ENCODE measurements at places on chromosomes 11 and 22.

- no peak for DNase-seq
Observed at GRCh38 chr11:576811-577610, 741 bp downstream of the PHRF1 start.

GRCh38 chr11:104565583-104565961, 332.7 kb downstream of the CASP12 start:
- DNase-seq = no peak

DNA sequence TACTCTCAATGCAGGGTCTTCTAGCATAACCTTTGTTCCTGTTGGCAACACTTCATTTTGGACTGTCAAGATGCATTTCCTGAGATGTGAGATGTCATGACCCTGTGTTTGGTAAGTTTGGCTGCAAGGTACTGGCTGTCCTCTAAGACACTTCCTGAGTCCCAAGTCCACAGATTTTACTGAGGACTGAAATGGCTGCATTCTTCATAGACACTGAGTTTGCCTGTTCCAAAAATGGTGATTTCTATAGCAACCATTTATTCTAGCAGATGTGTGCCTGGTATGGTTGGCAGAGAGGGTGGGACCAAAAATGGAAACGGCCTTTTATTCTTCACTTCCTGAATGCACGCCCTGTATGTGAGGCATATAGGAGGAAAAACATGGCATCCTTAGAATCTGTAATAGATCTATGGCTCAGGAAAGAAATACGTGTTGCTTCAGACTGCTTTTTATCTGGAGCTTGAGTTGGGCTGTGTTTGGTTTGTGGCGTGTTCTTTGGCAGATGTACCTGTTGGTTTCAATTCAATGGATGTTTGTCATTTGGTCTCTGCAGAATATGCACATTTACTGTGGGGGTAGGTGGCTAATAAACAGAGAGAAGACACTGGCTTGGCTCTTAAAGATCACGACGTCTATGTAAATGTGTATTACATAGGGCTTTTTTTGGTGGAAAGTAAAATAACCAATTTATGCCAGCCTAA, 62.4 kb downstream of the ZBTB16 start:
- no peak for DNase-seq

DNA sequence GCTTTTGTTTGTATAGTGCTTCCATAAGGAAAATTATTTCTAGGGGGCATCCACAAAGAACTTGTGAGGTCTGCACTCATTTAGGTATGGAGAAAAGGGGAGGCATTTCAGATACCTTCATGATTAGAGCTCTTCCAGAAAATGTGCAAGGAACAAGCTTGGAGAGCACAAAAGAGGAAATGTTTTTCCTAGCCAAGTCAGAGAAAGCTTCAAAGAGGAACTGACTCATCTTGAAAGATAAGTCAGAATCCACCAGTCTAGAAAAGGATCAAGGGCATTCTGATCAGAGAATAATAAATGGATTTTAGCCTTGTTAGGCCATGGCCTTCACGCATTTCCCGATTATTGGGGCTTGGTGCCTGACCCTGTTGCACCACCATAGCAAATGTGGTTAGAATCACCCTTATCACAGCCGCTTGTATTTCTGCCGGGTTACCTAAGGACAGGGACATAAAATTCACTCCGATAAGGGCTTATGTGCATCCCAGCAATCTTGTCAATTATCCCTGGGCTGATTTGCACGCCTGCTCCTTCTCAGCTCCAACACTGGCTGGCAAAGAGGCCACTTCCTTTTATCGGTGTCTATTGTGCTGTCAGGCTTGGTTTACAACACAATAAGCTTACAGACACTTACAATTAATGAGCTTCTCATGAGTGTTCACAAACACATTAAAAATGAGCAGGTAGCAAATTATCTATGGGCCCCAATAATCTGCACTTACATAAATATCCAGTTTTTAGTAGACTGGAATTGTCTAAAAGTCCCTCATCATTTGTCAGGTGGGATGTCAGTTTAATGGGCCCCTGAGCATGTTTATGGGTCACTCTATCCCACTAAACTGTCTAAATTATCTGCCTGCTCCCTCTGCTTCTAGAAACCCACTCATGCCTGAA, 613.5 kb downstream of the SOX6 start:
- DNase-seq = no peak

GRCh38 chr22:20546541-20546950, 39.1 kb downstream of the MED15 start:
- no peak for DNase-seq

DNA sequence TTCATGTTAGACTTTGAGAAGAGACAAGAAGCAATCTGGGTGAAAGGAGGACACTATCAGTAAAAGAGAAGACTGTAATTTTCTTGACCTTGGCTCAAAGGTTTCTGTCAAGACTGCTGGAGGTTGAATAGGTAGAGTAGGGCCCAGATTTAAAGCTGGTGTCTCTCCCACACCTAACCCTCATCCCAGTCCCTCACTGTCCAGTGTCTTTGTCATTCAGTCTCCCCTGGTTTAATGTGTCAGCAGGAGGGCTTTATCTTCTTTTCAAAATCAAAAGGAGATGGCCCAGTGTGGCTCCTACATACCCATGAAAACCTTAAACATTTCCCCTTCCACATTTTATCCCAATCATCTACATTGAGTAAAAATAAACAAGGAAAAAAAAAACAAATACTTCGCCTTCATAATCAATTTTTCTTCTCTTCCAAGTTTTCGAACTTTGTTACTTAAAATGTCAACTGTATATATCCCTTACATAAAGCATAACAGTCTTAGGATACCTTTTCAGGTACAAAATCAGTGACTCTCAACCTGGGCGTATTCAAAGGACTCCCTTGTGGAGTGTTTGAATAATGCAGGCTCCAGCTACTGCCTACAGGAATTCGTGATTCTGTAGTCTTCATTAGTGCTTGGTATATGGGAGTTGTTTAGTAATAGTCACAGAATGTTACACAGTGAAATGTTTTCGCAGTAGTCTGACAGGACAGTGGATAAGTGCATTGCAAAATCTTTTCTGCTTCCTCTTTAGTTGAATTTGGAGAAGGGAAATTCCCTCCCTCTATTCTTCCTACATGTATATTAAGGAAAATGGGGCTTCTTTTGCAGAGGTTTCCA, 87.2 kb downstream of the FAT3 start:
- DNase-seq = no peak

DNA sequence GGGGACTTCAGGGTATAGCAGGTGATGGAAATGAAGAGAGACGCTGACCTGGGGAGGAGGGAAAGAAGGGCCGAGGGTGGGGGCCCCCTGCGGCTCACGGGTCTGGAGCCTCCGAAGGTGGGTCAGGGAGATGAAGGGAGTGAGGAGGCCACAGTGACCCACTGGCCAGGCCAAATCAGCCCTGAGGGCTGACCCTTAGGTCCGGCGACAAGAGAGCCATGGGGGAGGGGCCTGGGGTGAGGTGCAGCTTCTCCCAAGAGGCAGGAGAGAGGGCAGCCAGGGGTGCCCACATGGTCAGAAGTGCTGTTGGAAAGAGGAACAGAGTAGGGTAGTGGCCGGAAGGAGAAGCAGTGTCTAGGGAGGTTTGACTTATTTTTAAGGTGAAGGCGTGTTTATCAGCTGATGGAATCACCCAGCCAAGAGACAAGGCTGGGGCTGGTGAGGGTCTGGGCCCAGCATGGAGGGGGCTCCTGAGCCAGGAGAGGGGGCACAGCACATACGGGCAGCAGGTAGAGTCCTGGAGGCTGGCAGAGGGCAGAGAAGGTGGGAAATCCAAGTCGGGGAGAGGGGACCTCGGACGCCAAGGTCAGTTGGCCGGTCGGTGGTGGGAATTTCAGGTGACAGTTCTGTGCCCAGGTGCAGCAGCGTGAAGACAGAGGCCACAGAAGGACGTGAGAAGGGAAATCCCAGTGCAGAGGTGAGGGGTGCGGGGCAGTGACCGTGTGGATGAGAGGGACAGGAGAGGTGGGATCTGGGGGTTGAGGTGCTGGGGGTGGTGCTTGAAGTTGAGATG, 49.0 kb downstream of the LINC01488 start:
- no peak for DNase-seq

DNA sequence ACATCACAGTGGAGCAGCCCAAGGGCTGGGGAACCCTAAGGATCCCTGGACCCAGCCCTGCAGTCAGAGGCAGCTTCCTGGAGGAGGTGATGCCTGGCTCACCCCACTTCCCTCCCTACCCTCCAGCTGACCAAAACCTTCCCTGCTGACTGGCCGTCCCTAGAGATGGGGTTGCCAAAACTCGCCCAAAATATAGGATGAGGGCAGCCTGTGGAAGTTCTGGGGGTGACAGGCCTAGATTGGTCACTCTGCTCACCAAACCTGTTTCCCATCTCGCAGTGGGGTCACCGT, 35.0 kb upstream of the PPARA start:
- DNase-seq = no peak

DNA sequence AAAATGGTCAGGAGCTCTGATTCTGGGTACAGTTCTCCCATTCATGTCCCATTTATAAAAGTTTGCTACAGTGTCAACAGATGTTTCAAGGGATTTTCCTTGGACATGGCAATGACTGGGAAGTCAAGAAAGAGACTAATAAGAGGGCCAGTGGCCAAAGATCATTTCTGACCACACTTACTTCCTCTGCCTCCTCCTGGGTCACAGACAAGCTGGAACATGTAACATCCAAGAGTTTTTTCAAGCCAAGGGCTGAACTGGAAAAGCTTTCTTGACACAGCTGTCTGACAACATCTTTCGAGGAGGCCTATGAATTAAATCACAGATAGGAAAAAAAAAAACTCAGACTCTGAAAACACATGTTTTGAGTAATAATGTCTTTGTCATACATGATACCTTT, 8.7 kb downstream of the COMMD9 start:
- no peak for DNase-seq

GRCh38 chr11:75668451-75669297, at the start of gene MAP6:
TSS of gene MAP6 (minus strand) at chr11:75669038. CDS start at chr11:75668369, 669 bp downstream.
- DNase-seq = no peak

GRCh38 chr11:111778047-111778558, 11.9 kb upstream of the PPP2R1B start:
- DNase-seq = no peak

- no peak for DNase-seq
Observed at GRCh38 chr11:23359297-23359696, 499.0 kb upstream of the CCDC179 start.

GRCh38 chr22:44574057-44574639, 76.1 kb upstream of the RTL6 start:
- no peak for DNase-seq

- DNase-seq = peak; percentile 26
Observed at GRCh38 chr11:46237248-46238077, 40.0 kb upstream of the CREB3L1 start.

All from T-helper 17 cell (primary cell).